ENCODE measurements at places on chromosomes 16 and 17.
A peak's percentile ranks its signal among the peaks of the same experiment; 100 is the strongest.

DNA sequence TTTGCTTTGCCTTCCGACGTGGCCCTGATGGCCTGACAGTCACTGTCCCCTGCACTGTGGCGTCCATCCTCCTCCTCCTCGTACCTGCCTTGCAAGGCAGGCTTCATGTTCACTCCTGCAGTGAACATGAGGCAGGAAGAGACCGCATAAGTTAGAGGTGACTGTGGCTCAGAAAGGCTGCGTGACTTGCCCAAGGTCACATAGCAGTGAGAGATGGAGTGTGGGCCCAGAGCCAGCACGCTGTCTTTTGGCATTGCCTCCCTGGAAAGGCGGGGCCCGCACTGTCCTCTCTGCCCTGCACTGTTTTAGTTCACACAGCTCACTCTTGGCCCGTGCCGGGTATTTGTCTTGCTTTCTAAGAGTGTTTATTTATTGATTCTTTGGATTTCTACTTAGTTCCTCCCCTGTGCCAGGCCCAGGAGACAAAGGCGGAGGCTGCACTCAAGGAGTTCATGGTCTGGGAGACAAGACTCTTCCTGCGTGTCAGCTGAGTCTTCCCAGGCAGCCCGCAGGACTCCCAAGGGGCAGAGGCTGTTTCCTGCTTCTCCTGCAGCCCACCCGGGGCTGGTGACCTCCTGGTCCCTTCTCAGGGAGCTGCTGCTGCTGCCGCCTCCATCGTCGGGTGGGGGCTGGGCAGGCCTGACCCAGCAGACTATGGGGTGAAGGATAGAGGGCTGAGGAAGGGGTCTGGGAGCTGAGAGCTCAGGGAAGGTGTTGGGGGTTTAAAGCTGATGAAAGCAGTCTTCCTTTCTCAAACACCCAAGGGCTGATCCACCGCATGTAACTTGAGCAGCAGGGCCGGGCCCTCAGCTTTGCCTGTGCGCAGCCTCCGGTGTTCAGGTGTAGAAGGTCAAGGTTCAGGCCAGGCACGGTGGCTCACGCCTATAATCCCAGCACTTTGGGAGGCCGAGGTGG lies 12.7 kb downstream of the CYGB start:
- DNase-seq = no peak

- DNase-seq = no peak
Measured at GRCh38 chr17:47099451-47099986, 89.6 kb downstream of the CDC27 start.

DNA sequence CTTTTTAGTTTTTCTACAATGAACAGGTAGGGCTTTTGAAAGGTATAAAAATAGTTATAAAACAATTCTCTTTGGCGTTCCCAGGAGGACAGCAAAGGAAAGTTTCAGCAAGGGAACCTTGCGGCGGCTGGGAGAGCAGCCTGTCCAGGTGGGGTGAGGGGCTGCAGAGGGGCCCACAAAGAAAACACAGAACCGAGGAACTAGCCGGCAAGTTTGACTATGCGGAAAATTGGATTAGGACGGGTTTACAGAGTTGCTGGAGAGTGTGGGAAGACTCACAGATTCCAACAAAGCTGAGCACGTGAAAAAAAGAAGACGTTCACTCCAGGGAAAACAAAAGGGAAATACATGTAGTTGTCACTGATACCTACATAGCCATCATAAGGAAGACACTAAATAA lies 40.2 kb upstream of the METTL16 start:
- no peak for DNase-seq

DNA sequence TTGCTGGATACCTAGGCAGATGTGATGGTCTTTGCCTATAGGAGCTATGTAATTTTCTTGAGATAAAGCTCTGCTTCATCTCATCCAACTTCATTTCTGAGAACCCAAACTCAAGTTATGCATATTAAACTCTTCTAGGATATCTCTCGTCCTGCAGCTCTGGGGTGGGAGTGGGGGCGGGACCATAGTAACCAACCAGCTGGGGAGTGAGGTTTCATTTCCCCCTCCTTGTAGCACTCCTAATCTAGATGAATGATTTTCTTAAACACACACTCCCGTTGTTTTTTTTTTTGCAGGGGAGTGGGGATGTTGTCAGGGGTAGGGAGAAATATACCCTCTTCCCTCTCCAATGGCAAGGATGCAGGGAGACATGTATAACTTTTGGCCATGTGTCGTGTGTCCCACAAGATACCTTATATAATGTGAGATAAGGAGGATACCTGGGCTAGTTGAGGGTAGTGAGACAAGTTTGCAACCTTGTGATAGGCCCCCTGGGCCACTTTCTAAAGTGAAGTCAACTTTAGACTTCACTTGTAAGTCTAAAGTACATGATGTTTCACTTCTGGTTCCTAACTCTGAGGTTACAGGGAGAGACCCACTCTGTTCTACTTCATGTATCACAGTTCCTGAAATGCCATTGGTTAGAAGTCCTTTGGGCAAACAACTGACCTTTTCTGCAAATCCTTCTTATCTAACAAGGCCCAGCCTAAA lies 10.5 kb upstream of the HEATR6 start:
- no peak for DNase-seq

DNA sequence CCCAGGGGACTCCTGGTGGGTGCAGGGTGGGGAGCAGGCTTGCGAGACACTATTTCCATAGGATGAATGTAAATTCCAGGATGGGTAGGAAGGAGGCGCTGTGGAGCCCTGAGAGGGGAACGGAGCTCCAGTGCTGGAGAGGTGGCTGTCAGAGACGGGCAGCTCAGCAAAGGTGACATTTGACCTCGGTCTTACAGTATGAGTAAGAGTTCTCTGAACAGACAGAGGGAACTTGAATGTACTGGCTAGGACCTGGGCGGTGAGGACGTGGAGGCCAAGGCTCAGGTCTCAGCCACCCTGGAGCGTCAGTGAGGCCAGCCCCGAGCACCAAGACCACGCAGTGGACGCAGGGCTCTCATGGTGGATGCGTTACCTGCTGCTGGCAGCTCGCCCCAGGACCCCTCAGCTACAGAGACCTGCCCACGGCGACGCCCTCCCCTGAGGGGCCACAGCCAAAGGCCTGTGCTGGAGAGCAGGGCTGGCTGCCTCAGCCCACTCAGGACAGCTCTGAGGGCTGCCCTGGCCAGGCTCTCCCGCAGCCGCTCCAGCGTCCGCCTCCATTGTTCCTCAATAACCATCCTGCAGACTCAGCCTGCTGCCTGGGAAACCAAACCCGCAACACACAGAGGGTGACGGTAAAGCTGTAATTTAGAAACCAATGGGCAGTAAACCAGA lies 65.9 kb upstream of the TNRC6C start:
- no peak for DNase-seq

GRCh38 chr17:41773731-41774193 lies 12.7 kb downstream of the JUP start:
- DNase-seq = no peak

- DNase-seq = no peak
Measured at GRCh38 chr17:921161-921560, 58.4 kb downstream of the NXN start.

GRCh38 chr17:50199211-50199802 lies 2.1 kb downstream of the COL1A1 start:
- no peak for DNase-seq

DNA sequence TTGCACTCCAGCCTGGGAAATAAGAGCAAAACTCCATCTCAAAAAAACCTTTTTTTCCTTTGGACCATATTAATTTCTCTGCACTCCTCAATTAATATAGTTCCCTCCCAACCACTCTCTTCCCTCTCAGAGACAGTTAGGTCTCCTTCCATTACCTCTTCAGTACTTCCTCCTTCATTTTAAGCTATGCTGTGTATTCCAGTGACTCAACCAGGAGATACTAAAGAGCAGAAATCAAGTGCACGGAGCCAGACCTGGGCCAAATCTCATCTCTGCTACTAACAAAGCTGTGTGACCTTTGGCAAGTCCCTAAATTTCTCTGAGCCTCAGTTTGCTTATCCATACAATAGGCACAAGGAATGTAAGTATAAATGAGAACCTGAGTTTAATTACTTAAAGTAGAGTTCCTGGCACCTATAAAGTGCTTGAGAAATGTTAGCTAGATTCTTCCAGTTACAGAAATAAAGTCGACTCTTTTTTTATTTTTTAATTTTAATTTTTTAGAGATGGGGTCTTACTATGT lies 8.5 kb downstream of the PECAM1 start:
- DNase-seq = no peak

DNA sequence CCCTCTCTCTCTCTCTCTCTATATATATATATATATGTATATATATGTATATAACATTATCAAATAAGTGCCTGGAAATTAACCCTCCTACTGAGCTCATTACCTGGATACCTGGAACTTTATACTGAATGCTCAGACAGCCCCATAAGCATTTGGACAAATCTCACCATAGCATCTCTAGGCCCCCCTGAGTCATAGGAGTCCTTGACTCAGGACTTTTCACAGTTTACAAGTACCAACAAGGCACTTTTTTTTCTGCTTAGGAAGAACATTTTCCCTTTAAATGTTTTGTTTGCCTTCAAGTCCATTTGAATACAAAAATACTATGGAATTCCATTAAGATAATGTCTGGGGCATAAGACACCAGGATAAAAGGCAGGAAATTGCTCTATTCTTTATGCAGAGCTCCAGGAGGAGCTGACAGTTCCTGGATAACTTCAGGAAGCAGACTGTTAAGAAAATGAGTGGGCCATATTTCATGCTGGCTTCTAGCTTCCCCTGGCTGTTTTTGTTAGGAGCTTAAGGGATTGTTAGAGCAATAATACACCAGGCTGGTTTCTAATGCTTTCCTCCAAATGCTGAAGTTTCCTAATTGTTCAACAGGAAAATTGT lies 171.7 kb upstream of the ASIC2 start:
- DNase-seq = no peak

DNA sequence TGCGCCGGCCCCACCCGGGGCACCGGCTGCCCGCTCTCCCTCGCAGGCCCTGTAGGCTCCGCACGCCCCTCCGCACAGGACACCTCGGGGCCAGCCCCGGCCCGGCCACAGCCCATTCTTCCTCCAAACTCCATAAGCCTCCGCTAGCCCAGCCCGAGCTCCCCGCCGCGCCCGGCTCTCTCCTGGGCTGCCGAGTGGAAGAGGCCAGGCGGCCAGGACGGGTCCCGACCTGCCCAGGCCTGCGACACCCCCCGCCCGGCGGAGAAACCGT lies 397 bp downstream of the NCOR1 start:
- DNase-seq = no peak

DNA sequence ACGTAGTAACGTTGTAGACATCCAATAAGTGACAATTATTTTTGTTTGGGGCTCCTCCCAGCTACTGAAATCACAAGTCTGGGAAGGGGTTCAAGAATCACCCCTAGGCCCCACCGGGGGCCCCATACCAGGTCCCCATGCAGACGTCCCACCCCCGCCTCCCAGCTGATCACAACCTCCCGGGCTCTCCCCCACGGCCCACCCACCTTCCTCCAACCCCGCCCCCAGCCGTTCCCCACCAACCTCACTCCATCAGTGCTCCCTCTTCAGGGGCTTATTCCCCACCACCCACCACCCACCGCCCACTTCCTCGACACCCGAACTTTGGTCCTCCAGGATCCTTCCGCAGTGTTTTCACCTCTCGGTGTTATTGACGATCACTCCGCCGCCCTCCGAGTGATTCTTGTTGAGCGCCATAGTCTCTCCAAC lies 240 bp downstream of the WBP2 start:
- no peak for DNase-seq

GRCh38 chr16:82643936-82644630 lies 17.3 kb downstream of the CDH13 start:
- no peak for DNase-seq

GRCh38 chr16:2090777-2091546 lies 43.2 kb downstream of the TSC2 start:
- DNase-seq = no peak

DNA sequence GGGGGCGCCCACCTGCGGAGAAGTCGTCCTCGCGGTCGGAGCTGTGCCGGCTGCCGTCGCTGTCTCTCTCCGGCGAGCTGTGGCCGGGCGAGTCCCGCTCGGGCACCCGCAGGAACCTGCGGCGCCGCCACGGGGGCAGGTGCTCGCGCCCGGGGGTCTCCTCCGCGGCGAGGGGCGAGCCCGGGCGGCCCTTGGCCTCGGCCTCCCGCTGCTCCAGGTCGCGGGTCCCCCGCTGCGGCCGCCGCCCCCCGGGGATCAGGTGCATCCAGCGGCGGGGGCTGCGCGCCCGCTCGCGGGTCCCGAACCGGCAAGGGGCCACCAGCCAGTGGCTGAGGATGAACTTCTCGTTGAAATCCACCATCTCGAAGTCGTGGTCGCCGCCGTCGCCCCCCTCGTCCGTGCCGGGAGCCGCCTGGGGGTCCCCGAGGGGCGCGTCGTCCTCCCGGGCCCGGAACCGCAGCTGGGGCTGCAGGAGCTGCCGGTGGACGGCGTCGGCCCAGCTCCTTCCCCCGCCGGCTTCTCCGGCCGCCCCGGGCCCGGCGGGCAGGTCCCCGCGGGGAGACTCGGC lies 41.4 kb upstream of the BHLHA9 start:
- no peak for DNase-seq

- DNase-seq = no peak
Measured at GRCh38 chr17:13355054-13355453, 246.7 kb downstream of the HS3ST3A1 start.

GRCh38 chr17:77381731-77382130 lies 241.0 kb downstream of the SEC14L1 start:
- no peak for DNase-seq

- no peak for DNase-seq
Measured at GRCh38 chr17:73562896-73563295, 81.3 kb downstream of the SDK2 start.

DNA sequence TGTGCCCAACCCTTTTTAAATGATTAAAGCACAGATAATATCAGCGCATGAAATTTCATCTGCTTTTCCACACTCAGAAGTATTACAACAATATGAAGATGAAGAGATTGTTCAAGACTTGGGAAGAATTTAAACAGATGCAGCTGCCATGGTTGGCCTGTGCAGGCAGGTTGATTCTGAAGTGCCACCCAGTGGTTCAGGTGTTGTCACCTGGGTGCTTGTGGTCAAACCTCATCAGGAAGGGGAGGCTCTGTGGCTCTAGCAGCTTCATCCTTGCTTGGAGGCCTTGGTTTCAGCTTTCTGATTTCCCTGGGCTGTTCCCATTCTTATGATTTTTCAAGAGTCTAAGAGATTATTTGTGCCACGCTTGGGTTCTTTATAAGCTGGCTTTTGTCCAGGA lies 22.2 kb upstream of the CLEC18C start:
- no peak for DNase-seq

GRCh38 chr16:59170099-59170712 lies 436.1 kb upstream of the GOT2 start:
- no peak for DNase-seq

- peak; percentile 81 for DNase-seq
Measured at GRCh38 chr16:1772908-1773702, at the start of gene MRPS34. TSS of gene MRPS34 (minus strand) at chr16:1773134. CDS start at chr16:1773119, 15 bp downstream.

DNA sequence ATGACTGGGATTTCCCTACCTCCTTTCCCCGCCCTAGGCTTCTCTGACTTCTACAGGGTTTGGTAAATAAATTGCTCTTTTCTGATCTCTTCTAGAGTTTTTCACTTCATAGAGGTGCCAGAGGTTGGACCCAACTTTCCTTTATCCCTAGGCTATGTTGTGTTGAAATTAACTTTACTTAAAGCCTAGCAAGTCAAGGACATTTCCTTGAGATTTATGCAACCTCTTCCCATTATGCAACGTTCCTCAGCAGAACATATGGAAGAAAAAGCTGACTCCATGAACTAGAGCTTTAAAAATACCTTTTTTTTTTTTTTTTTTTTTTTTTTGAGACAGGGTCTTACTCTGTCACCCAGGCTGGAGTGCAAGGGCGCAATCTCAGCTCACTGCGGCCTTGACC lies 15.5 kb downstream of the MPO start:
- DNase-seq = peak; percentile 63

GRCh38 chr17:82977606-82978005 lies 101.8 kb upstream of the METRNL start:
- no peak for DNase-seq

- DNase-seq = no peak
Measured at GRCh38 chr16:87974178-87974577, 22.9 kb downstream of the BANP start.

GRCh38 chr17:67678414-67678813 lies 39.3 kb upstream of the NOL11 start:
- DNase-seq = no peak

Measured in HL-60 (cell line).